Activated CD8-positive, alpha-beta memory T cell treated with anti-CD3 and anti-CD28 coated beads, Interleukin-2, amount 50 U/mL, for 48 hours (primary cell): ENCODE measurements at places on chromosomes 2 and 18.
A peak's percentile ranks its signal among the peaks of the same experiment; 100 is the strongest.

DNA sequence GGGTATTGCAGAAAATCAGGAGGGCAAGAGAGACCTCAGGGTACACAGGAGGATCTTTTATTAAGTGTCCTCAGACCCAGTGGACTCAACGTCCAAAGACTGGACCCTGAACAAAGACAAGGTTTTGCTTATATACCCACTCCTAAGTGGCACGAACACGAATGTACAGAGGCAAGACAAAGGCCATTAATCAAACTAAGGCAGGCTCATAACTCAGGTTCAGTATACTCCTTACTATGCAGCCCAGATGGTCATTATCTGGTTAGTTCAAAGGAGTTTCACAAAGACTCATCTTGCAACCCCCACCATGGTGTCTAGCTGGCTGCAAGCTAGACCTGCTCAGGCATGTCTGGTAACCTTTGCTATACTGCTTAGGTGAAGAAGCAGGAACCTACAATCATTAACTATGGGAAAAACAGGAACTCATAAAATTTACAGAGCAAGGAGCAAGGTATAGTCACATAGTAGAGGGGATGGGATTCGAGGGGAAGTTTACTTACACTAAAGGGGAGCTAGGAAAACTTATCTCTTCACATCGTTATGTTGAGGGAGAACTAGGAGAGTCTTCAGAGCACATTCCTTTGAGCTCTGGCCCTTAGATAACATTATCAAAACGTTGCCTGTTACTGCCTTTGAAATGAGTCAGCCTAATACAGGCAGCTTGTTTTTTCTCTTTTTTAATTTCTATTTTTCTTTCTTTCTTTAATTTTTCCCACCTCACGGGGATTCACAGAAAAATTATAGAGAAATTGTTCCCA, 33.9 kb downstream of the SLC4A3 start:
- DNase-seq: no peak

DNA sequence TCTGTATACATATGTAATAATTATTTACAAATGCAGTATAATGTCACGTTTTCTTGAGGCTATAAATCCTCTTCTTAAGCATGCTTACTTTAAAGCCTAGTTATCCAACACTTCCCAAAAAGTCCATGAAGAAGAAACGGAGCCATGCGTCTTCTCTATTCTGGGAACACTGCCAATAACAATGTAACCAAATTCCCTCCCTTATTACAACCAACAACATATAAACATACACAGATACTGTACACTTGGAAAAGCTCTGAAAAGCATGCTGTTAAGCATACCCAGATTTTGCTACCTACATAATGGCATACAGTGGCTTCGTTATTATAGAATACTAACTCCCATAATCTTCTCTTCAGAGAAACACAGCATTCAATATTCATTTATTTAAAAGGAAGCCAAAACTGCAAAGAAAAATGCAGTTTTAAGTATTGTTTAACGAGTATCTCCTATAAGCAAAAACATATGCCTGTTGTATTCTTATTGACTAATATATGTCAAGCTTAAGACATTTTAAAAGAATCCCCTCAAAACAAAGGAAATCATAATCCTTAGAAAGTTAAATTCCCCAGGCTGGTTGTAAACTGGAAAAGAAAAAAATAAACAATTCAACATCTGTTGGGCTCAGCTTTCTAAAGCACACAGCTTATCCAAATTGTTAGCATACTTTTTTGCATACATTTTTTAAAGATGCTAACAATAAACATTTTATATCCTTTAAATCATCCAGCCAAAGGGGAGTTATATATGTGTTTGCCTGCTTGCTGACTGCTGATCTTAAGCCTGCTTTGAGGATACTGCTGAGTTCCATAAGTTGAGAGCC, 83.4 kb downstream of the SLC25A12 start:
- DNase-seq: no peak

- DNase-seq: no peak
Observed at GRCh38 chr2:196117214-196117705, 48.6 kb upstream of the DNAH7 start.

- no peak for DNase-seq
Observed at GRCh38 chr18:70998490-70998889, 709.6 kb downstream of the SOCS6 start.

DNA sequence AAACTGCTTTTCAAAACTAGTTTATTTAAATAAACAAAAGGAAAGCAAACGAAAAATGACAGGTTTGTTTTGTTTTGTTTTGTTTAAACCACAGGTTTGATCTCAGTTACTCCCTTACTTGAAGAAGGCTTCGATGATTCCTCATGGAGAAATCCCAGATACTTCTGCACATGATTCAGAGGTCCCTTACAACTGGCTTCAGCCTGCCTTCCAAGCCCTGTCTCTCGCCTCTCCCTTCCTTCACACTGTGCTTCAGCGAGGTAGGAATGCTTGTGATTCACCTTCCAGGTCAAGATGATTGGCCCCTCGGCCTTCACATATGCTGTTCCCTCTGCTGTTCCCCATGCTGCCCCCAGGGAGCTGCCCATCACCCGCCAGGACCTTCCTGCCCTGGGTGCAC, 104.1 kb upstream of the ITGA6 start:
- no peak for DNase-seq

GRCh38 chr18:48569915-48570264, 31.1 kb downstream of the CTIF start:
- DNase-seq: no peak

DNA sequence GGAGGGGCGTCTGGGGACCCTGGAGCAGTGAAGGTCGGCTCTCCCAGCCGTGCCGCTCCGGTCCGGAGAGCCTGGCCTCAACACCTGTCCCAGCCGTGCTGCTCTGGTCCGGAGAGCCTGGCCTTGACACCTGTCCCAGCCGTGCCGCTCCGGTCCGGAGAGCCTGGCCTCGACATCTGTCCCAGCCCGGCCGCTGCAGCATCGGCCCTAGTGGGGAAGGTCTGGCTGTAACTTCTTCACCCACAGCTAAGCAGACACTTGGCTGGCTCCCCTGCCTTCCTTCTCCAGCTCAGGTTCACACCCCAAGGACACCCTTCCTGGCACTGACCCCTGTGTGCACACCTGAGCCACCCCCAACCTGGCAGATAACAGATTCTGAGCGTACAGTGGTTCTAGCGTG, 4.6 kb downstream of the KCNG2 start:
- DNase-seq: no peak

DNA sequence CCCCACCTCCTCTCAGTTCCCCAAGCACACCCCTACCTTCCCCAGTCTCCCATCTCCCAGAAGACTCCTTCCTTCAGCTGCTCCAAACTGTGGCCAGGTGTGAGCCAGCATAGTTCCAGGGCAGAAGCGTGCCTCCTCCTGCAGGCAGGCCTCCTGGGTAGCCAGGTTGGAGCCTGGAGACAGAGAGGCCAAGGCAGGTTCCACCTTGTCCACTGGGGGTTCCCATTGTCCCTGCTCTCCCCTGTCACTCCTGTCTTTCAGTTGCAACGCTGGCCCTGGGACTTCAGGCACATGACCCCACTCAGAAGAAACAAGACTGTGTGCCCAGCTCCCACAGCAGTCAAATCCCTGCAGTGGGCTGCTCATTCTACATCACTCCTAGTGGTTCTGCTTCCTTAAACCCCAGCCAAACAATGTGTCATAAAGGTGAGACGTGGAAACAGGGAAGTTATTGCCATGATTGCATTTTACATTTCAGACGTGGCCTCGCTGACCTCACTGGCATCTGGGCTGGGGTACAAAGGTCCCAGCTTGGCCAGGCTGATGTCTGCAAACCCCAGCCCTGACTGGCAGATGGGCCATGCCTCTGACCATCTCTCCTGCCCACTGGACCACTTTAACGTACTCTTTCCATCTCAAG, 96.5 kb upstream of the BOD1L2 start:
- DNase-seq: no peak

DNA sequence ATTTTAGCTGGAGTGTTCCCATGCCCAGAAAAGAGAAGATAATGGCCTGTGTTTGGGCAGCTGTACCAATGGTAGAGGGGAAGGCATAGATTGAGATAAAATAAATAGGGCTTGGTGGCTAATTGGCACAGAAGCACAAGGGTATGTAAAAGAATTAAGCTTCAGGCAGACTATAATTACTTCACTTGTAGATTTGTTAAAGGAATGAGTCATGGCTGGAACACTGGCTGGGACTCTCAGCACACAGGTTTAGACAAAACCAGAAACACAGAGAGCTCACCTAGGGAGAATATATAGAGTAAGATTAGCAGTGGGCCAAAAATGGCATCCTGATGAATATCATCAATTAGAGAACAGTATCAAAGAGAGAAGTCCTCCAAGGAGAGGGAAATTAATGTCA, 198.3 kb upstream of the FIGN start:
- DNase-seq: no peak

DNA sequence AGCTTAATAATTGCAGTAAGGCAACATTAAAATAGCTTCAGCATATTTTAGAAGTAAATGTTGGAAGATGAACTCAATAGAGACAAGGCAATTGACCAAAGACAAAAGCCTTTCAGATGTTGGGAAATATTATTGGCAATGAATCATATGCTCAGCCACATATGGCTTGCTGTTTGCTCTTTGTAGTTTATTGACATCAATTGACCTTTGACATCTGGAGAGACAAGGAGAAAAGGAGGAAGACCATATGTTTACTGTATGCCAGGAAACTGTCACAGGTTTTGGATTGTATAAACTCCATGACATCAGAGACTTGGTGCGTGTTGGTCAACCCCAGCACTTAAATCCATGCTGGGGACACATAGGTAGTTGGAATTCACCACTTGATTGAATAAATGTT, 60.6 kb upstream of the SLC16A14 start:
- DNase-seq: no peak

- DNase-seq: no peak
Observed at GRCh38 chr2:70627211-70627898, 73.7 kb upstream of the TGFA start.

- DNase-seq: no peak
Observed at GRCh38 chr2:26170795-26171194, 2.1 kb upstream of the GAREM2 start.

- no peak for DNase-seq
Observed at GRCh38 chr2:159933040-159933726, 129.2 kb downstream of the PLA2R1 start.

GRCh38 chr2:195181059-195181705, 475.8 kb upstream of the SLC39A10 start:
- DNase-seq: no peak

DNA sequence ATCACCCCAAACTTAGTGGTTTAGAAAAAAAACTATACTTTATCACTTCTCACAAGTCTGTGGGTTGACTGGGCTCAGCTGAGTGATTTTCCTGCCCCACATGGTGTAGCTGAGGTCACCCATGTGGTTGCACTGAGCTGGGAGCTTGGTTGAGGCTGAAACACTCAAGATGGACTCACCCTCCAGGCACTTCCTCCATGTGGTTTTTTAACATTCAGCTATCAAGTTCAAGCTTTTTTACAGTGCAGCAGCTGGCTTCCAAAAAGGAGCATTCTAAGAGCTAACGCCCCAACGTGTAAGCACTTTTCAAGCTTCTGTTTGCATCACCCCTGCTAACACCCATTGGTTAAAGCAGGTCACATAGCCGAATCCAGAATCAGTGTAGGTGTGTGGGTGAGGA, 105.9 kb upstream of the CREB1 start:
- peak; percentile 62 for DNase-seq

GRCh38 chr2:207491086-207491485, 38.7 kb upstream of the CREB1 start:
- no peak for DNase-seq

GRCh38 chr2:10469955-10470608, 22.0 kb upstream of the ODC1 start:
- DNase-seq: no peak

GRCh38 chr2:111958901-111959300, 60.5 kb downstream of the MERTK start:
- DNase-seq: no peak

GRCh38 chr2:32128636-32129035, 37.0 kb upstream of the SLC30A6 start:
- no peak for DNase-seq

DNA sequence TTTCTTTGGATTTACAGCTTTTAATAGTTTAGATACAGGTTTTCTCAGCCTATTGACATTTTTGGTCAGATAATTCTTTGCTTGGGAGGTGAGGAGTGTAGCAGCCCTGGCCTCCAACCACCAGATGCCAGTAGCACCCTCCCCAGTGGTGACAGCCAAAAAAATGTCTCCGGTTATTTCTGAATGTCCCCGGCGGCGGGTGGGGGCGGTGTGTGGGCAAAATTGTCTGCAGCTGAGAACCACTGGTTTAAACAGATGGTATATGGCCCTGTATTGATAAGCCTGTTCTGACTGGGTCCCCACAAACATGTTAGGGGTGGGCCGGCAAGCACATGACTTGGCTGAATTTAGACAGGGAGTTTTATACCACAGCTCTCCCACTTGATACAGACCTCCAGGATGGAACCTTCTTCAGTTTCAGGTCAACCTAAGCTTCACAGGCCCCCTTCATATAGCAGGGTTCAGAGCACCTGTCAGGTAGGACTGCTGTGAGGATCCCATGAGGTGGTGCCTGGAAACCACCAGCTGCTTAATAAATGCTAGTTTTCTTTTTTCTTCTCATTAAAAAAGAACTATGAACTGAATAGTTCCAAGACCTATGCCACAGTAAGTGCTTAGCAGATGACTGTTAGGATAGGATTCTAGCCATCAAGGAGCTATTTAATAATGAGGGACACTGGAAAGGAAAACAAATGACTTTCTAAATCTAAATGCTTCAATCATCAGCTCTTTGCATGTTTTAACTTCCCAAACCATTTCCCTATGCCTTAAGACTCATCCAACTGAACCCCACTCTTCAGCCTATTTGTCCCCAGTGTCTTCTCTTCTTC, 18.1 kb downstream of the LPIN2 start:
- DNase-seq: peak; percentile 84

- no peak for DNase-seq
Observed at GRCh38 chr2:109164739-109165221, 35.8 kb downstream of the SH3RF3 start.

DNA sequence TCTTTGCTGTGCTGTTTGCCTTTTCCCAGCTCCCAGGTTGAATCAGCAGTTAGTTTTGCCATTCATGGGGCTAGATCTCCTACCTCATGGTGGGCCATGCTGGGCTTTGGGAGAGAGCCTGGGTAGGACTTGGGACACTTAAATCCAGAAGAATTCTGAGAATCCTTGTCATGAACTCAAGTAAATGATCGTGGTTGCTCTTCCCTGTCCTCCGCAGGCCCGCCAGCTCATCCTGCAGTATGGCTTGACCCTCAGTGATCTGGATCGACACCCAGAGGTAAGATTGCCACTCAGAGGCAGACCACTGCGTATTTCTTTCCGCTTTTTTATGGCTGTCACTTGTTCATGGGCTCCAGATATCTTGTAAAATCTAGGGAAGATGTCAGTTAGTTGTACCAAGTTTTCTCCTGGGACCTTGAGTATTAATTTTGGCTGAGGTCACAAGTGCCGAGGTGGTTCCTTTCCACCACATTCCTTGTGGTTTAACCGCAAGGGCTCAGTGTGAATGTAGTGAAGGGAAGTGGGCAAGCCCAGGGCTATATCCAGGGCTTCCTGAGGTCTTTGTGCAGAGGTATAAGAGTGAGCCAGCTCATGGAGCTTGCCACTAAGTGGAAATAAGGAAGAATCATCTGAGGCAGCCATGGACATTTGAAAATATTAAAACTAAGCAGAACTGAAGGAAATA, 37.7 kb downstream of the RPIA start:
- no peak for DNase-seq
